ENCODE measurements at places on chromosomes 6 and 20.

DNA sequence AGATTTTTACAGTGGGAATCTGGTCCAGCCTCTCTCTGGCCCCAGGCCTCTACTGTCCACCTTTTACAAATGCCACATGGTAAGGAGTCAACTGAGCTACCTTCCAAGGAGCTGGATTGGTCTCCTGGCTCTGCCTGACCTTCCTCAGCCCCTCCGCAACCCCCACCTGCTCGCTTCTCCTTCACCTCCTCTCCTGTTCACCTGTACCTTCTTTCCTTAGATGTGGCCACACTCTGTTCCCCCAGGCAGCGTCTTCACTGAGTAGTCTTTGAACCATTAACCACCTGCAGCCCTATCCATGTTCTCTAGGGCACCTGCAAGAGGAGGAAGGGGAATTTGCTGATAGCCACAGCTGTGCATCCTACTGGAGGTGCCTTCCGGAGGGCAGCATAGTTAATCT is 55.3 kb upstream of the DDR1 start:
- DNase-seq, result no peak

DNA sequence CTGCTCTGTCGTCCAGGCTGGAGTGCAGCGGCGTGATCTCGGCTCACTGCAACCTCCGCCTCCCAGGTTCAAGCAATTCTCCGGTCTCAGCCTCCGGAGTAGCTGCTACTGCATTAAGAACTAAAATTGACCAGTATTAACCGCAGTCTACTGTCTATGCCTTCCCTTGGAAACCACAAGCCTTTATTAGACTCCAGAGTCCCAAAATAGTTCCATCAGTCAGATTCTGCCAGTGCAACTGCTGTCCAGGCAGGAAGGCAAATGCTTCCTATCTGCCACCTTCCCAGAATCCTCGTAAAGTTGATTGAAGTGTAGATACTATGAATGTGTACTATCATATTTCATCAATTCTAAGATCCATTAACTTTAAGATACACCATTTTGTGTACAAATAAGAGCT is 16.7 kb downstream of the KAT14 start:
- DNase-seq, result no peak

- DNase-seq, result no peak
These were observed 166.6 kb upstream of the MARCKS start for GRCh38 chr6:113690281-113691259.

DNA sequence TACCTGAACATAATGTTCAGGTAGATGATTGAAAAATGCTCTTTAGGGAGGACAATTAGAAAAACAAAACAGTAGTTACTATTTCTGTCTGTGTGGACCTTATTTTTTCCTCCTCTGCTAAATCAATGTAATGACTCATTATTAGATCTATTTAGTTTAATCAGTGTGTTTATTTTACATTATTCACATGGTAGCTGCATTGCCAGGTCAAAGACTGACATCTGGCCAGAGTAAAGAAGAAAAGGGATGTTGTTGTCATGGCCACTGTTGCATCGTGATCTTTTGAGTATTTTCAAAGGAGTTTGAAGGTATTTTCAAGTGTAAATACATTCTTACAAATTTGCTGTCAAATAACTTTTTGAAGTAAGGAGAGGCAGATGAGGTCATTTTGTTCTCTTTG is 5.9 kb downstream of the CMTR1 start:
- DNase-seq, result no peak

GRCh38 chr6:116439522-116440051 is 21.6 kb upstream of the CALHM6 start:
- DNase-seq, result no peak

GRCh38 chr6:163332575-163332974 is 81.9 kb upstream of the QKI start:
- no peak for DNase-seq

GRCh38 chr6:97947841-97948240 is 664.8 kb upstream of the MMS22L start:
- no peak for DNase-seq

GRCh38 chr20:52683761-52684160 is 288.4 kb upstream of the TSHZ2 start:
- DNase-seq, result no peak
